MG63 (cell line): ENCODE measurements at places on chromosomes 3 and 15. TPM values are rescaled to one million over a fixed set of nuclear protein-coding genes. Genes with fewer than 3 reads are reported as not detected.

- no peak for DNase-seq
Measured at GRCh38 chr3:38118421-38119247, 18.3 kb downstream of the ACAA1 start.

Gene DZIP1L
- total RNA-seq, result 14.9 and 20.1 TPM in 2 replicates

DNA sequence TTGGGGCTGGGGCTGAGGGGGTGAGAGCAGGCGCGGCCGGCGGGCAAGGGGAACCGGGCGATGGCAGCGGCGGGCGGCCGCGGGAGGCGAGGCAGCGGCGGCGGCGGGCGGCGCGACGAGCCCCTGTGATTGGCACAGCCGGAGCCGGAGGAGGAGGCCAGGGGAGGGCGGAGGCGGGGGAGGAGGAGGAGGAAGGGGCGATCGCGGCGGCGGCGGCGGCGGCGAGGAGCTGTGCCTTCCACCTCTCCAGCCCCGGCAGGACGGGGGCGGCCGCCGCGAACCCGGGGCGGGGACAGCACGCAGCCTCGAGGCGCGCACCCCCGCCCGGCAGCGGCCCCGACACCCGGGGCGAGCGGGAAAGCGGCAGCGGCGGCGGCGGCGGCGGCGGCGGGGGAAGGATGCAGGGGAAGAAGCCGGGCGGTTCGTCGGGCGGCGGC, at the start of gene SLCO3A1:
TSS of gene SLCO3A1 (plus strand) at position 198 of the 437 bp plus-strand sequence.
- DNase-seq, result peak; percentile 83

Gene TTC21A
- 0.32 and 0.40 TPM in 2 replicates for total RNA-seq

DNA sequence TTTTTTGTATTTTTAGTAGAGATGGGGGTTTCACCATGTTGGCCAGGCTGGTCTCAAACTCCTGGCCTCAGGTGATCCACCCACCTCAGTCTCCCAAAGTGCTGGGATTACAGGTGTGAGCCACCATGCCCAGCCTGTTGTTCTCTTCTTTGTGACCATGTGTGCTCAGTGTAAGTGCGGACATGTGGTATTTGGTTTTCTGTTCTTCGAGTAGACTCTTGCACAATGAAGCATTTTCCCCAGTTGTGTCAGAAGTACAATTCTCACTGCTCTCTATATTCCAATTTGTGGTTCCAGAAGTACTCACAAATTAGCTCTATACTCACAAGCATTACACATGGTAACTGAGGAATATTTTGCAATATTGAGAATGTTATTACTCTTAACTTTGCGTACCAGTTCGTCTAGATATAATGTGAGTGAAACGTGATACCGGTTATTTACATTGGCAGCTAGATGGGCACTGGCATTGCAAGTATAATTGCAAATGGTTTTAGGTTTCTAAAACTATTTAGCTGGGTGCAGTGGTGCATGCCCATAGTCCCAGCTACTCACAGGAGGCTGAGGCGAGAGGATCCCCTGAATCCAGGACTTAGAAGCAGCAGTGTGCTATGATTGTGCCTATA, 34.2 kb upstream of the MTMR14 start:
- DNase-seq, result peak; percentile 12

- DNase-seq, result no peak
Measured at GRCh38 chr3:70861234-70861633, 548.8 kb upstream of the MDFIC2 start.

DNA sequence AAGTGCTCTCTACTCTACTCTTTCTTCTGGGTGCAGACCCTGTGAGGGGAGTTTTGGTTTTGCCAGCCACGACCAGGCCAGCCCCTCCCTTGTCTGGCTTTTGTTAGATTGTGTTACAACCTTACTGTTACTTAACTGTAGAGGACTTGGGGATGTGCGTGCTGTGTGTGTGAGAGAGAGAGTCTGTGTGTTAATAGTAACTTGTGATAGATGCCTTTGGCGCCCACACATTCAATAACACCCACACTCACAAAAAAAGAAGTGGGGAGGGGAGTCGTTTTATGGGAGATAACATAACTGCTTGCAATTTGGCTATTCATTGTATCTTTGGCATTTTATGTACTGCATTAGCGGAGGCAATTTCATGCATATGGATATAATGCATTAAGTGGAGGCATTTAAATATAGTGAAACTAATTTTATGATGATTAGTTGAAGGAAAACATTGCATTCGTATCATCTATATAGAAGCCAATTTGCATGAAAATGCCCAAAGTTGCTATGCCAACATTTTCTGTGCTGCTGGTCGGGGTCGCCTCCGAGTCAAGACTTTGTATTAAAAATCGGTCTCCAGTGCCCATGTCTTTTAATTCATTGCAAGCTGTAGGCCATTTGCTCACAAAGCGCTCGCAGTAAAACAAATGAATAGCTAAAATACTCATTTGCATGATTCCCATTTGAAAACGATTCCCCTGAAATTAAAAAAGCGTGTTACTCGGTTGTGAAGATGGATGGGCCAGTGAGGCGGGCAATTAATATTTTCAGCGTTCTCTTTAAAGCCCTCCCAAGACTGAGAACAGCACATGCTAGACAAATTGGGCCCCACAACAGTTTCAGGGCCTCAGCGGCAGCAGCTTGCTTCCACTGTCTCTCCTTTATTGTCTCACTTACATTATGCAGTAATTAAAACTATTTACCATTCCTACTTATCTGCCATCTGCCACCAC, 158.5 kb upstream of the SMAD3 start:
- no peak for DNase-seq

- DNase-seq, result no peak
Measured at GRCh38 chr3:130811557-130811956, 64.9 kb upstream of the PIK3R4 start.

DNA sequence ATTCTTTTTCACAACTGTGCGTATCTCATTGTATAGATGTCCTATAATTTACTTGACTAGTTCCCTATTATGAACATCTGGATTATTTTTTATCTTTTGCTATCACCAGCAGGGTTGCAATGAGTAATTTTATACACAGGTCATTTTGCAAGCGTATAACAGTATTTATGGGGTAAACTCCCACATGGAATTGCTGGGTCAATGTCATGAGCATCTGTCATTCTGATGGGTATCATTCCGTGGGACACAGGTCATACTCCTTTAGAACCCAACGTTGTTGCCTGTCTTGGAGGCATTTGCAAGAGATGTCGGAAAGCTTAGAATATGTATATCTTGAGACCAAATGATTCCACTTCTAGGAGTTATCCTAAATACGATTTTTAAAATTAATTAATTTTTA, 12.9 kb downstream of the BHLHE40 start:
- DNase-seq, result no peak

DNA sequence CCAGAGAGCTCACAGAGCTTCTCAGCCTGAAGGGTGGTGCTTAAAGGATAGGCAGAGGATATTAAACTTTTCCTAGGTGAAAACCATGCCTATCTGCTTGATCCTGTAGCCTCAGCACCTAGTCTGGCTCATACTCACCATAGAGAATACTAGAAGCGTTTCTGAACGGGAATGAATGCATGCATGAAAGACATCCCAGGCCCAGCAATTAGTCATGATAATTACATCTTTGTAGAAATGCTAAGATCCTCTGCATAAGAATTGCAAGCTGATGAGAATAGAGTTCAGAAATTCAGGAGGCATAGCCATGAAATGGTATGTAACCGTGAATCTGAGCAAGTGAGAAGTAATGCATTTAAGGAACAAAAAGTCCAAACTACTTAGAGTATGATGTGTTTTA, 5.9 kb upstream of the TMEM108 start:
- no peak for DNase-seq

DNA sequence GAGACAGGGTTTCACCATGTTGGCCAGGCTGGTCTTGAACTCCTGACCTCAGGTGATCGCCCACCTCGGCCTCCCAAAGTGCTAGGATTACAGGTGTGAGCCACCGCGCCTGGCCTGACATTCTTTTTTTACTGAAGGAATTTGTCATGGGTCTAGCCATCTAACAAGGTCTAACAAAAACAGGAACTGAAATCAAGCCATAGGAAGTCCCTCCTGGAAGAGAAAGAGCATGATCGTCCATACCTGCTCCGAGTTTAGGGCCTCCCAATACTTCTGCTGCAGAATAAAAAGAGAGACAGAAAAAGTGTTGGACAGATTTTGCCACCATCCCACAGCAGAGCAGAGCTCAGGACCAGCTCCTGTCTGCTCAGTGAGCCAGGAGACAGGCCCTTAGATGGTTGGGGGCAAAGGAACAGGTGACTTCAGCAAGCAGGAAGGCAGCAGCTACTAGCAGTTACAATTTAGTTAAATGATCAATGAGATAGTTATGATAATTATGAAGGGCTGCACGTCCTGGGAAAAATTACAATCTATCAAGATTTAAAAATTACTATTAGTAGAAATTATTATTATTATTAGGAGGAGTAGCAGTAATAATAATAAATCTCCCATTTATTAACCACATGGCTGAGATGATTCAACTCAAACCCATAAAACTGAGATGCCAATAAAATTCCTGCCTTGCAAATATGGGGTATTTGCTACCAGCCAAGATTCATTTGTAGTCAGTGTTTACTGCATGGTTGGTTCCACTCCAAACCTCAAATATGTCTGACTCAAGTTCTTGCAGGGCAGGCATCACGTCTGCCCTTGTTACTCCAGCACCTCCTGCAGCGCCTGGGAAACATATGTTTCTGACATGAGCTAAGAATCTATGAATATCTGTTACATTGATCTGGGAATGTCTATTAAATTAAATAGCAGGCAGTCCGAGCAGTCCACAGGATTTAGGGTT, 40.1 kb downstream of the TMEM44 start:
- peak; percentile 95 for DNase-seq

- DNase-seq, result peak; percentile 60
Measured at GRCh38 chr3:55487381-55488241, 505 bp upstream of the WNT5A start.

Gene CCDC13
- total RNA-seq, result 0.59 and 10.2 TPM in 2 replicates

Gene CATSPER2
- 0.46 and 0.52 TPM in 2 replicates for total RNA-seq

GRCh38 chr3:194640829-194641228, 7.6 kb upstream of the TMEM44 start:
- DNase-seq, result peak; percentile 38

Gene ADGRG7
- 46.3 and 51.3 TPM in 2 replicates for total RNA-seq

Gene GREM1
- 27.3 and 30.7 TPM in 2 replicates for total RNA-seq

DNA sequence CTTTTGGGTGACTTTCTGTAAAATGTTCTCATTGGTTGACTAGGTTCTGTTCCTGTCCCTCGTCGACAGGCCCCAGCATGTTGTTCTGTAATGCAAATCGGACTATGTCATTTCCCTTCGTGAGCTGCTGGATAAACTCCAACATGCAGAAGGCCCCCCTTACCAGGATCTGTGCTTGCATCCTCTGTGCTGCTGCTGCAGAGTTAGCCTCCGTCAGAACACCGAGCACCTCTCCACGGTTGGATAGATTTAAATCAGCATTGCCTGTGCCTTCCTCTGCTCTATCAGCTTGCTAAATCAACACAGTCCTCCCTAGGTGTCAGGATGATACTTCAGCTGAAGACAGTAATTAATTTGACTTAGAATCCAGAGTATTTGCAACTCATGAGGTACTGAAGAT, 12.7 kb upstream of the MINDY4B start:
- no peak for DNase-seq

- no peak for DNase-seq
Measured at GRCh38 chr3:129954514-129954913, 20.0 kb upstream of the TRH start.

Gene ZNF445
- 3.9 and 6.0 TPM in 2 replicates for total RNA-seq

Gene MUC20
- not detected in 2 replicates for total RNA-seq

DNA sequence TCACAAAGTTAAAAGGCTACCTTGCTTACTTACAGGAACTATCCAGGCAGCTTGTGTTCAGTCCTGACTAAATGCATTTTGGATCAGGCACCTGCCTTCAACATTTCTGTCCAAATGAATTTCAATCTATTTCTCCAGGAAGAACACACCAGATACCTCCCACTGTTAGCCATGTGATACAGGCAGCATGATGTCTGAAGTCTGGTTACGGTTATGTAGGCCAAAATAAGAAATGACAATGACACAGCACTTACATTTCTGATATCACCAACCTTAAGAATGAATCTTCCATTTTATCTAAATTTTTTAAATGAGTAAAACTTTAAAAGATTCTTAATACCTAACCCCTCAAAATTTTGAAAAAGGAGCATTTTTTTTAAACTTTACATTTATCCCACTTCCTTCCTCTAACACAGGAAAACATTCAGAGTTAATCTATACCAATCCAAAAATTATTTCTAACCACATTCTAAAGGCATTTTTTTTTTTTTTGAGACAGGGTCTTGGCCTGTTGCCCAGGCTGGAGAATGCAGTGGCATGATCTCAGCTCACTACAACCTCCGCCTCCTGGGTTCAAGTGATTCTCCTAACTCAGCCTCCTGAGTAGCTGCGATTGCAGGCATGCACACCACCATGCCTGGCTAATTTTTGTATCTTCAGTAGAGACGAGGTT, at the start of gene MAP4:
TSS of gene MAP4 (minus strand) at position 116 of the 673 bp plus-strand sequence. CDS start 17,556 bp downstream, outside the sequence.
- peak; percentile 28 for DNase-seq

Gene MINDY2
- total RNA-seq, result 4.7 and 7.4 TPM in 2 replicates
